CD4-positive, alpha-beta T cell treated with Interleukin-10 for 1 hour (primary cell): ENCODE measurements at places on chromosomes 1 and 21.

DNA sequence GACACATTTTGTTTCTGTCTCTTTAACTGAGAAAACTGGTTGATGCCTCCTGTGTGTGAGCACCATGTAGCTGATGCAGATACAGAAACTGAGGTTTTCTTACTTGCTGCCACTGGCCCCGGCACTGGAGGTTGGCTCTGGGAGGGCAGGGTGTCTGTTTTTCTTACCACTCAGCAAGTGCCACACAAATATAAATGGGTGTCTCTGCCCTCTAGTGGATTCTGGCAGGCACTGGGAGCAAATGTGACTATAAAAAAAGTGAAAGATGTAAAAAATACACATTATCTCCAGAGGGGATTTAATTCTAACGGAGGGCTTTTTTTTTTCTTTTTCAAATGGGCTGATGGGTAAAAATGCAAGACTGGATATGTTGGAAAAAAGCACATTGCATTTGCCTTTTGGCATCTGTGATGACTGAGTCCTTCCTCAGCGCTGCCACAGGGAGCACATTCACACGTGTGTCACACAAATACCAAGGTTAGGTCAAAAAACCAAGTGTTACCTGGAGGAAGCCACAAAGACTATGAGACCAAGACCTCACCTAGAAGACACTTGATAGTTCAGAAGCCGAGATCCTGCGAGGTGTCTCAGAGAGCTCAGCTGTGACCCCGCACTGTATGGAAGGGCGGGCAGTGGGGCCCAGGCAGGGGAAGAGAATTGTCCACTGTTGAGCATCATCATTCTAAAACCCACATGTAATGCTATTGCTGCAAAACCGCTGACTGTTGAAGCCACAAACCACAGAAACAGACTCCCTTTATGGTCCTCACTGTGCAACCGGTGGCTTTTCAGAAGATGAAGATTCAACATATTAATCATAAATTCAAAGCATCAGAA, 18.9 kb downstream of the PGBD2 start:
- peak; percentile 75 for DNase-seq

GRCh38 chr21:14943616-14944015, 121.2 kb downstream of the NRIP1 start:
- DNase-seq, result no peak

DNA sequence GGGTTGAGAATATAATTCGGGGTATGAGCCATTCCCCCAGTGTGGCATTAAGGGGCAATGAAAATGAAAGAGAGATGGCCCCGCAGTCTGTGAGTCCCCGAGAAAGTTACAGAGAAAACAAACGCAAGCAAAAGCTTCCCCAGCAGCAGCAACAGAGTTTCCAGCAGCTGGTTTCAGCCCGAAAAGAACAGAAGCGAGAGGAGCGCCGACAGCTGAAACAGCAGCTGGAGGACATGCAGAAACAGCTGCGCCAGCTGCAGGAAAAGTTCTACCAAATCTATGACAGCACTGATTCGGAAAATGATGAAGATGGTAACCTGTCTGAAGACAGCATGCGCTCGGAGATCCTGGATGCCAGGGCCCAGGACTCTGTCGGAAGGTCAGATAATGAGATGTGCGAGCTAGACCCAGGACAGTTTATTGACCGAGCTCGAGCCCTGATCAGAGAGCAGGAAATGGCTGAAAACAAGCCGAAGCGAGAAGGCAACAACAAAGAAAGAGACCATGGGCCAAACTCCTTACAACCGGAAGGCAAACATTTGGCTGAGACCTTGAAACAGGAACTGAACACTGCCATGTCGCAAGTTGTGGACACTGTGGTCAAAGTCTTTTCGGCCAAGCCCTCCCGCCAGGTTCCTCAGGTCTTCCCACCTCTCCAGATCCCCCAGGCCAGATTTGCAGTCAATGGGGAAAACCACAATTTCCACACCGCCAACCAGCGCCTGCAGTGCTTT, 9.4 kb downstream of the PROX1 start:
- DNase-seq, result no peak

- DNase-seq, result no peak
Observed at GRCh38 chr1:175481126-175482070, 262.0 kb downstream of the TNR start.

DNA sequence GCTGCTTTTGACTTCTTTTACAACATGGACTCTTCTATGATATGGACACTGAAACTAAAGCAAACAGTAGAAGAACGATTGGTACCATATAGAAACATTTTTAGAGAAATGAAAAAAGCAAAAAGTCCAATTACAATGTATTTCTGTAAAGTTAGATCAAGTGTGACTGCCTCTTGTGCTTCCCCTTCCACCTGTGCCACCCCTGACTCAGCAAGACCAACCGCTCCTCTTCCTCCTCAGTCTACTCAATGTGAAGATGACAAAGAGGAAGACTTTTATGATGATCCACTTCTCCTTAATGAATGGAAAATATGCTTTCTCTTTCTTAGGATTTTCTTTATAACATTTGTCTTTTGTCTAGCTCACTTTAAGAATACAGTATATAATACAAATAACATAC, 66.9 kb downstream of the PHTF1 start:
- DNase-seq, result no peak

DNA sequence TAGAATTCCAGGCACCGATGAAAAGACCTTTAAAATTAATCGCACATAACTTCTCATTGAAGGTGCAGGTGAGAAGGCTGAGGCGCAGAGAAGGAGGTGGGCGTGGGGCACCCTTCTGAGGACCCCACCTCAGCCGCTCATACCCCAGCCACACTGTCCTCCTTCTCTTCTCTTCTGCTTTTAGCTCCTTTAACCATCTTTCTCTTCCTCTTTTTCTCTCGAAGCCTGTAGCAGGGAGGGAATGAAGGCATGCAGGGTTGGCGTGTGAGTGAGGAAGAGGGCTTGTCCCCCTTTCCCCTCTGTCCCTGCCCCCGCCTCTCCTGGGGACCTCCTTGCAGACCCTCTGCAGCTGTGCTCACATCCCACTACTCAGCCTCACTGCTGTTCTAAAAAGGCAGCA, 57.8 kb upstream of the CACNA1E start:
- DNase-seq, result no peak

DNA sequence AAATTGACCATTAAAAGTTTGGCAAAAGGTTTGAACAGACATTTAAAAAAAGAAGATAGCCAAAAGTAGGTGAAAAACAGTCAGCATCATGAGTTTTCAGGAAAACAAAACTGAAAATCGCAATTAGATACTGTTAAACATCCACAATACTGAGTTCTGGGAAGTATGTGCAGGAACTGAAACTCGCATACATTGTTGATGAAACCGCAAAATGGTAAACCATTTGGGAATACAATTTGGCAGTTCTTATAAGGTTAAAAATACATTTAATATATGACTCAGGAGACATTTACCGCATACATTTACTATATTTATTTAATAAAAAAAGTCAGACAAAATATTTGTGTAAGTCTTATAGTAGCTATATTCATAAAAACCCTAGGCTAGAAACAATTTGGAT, 393.2 kb downstream of the COL11A1 start:
- DNase-seq, result no peak

DNA sequence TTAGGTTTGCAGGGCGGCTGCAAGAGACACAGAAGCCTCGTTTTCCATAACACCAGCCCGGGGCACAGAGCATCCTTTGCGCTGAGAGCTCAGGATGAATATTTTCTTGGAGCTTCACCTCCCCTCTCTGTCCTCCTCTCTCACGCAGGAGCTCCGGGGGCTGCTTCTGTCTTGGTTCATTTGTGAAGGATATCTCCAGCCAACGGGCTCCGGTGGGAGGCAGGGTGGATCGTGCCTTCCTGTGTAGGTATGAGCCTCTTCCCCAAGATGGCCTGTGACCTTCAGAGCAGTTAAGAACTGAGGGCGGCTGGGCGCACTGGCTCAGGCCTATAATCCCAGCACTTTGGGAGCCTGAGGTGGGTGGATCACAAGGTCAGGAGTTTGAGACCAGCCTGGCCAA, 319.0 kb upstream of the C1orf174 start:
- DNase-seq, result no peak

GRCh38 chr1:39690794-39691382, 345 bp downstream of the HPCAL4 start:
- no peak for DNase-seq
